ENCODE measurements at places on chromosomes 5 and 9. TPM values are rescaled to one million over a fixed set of nuclear protein-coding genes. Genes with fewer than 3 reads are reported as not detected.

NELFB gene
- total RNA-seq, result 48.5 TPM

OR1Q1 gene
- not detected for total RNA-seq

DNA sequence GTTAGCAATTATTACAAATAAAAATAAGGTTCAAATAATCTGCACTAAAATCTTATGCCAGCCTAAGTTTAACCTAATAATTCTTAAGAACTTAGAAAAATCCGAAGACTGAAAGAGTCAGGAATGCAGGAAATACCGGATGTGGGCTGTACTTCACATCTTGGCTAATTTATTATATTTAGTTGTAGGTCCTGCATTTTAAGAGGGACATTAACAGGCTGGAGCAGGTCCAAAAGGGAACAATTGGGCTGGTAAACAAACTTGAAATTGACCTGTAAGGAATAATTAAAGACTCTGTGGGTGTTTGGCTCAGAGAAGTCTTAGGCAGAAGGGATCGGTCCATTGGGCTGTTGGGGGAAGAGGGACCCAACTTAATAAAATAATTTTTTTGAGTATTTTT lies 18.4 kb downstream of the GLRA1 start:
- no peaks in the 10 kb centered on the region for H3K36me3 ChIP-seq
- H3K27ac ChIP-seq, result no peak overlapping the region
- peaks cover 1% of the 10 kb centered on the region for H3K4me1 ChIP-seq
- H3K4me3 ChIP-seq, result no peak overlapping the region
- peaks cover 4% of the 10 kb centered on the region for H3K27me3 ChIP-seq

GRCh38 chr5:31186672-31187267 lies 6.7 kb upstream of the CDH6 start:
- no peak overlapping the region for H3K27ac ChIP-seq
- peaks cover 2% of the 10 kb centered on the region for H3K27me3 ChIP-seq
- peaks cover 18% of the 10 kb centered on the region for H3K4me1 ChIP-seq
- H3K4me3 ChIP-seq, result no peak overlapping the region
- DNase-seq, result no peak

- H3K27ac ChIP-seq, result no peak overlapping the region
- no peak overlapping the region for H3K4me3 ChIP-seq
- H3K4me1 ChIP-seq, result peaks cover 3% of the 10 kb centered on the region
- DNase-seq, result no peak
These were observed 1577.6 kb downstream of the EFNA5 start for GRCh38 chr5:106093134-106093533.

DNA sequence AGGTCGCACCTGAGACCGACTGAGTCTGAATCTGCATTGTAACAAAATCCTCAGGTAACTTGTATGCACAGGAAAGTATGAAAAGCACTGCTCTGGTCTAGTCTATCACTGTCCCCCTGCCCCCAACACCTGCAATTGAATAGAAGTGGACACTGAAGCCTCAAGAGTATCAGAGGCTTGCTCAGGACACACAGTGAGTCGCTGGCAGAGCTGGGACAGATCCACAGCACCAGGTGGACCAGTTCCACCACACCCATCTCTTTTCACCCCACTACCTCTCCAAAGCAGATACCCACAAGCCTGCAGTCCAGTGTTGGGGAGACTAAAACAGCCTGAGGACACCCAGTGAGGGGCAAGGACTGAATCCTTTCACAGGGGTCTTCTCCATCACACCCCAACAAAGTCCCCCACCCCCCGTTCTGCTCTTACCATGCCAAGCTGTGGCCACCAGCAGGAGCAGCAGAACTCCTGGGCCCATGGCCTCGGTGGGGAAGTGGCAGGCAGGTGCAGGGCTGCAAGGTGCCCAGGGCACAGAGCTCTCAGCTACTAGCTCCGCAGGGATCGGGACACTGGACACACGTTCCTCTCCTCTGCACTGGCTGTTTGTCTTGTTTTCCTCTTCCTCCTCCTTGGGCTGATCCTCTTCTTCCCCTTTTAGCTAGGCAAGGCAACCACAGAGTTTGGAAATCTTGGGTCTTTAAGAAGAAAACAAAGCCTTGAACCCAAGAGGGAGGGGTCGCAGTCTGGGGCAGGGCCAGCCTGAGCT lies at the start of gene CSF1R:
TSS of gene CSF1R (minus strand) at position 605 of the 766 bp plus-strand sequence. CDS start at position 478, 127 bp downstream.
- no peak within 1 kb of the TSS for H3K4me3 ChIP-seq
- H3K27me3 ChIP-seq, result peaks cover 2% of the 10 kb centered on the region
- DNase-seq, result no peak
- H3K27ac ChIP-seq, result no peak within 1 kb of the TSS
- no peaks in the 10 kb centered on the region for H3K36me3 ChIP-seq
- H3K4me1 ChIP-seq, result no peaks in the 10 kb centered on the region

- no peaks in the 10 kb centered on the region for H3K4me1 ChIP-seq
- no peaks in the 10 kb centered on the region for H3K36me3 ChIP-seq
- no peaks in the 10 kb centered on the region for H3K27me3 ChIP-seq
- no peak overlapping the region for H3K4me3 ChIP-seq
These were observed 42.9 kb downstream of the GLRX start for GRCh38 chr5:95779611-95780010.

DNA sequence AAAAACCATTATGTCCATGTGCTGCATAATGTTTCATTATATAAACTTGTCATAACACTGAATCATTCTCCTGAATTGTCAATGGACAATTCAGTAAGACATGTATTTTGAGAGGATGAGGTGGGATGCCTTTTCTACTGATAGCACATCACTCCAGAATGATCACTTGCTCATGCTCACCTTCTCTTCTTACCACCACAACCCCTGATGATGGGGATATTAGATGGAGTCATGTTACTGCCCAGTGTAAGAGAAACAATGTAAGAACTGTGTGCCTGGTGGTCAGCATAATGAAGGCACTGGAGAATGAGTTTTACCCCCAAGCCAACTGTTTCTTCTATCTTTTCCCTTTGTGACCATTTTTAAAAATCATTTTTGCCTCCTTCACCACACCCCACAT lies 198.8 kb downstream of the ADAMTSL1 start:
- H3K27ac ChIP-seq, result no peak overlapping the region
- H3K4me1 ChIP-seq, result no peaks in the 10 kb centered on the region
- H3K27me3 ChIP-seq, result no peaks in the 10 kb centered on the region
- no peaks in the 10 kb centered on the region for H3K36me3 ChIP-seq
- no peak overlapping the region for H3K4me3 ChIP-seq

GRCh38 chr5:127416906-127417305 lies 100.5 kb upstream of the PRRC1 start:
- H3K36me3 ChIP-seq, result no peaks in the 10 kb centered on the region
- no peak for DNase-seq
- no peaks in the 10 kb centered on the region for H3K4me1 ChIP-seq
- no peak overlapping the region for H3K4me3 ChIP-seq

- H3K4me1 ChIP-seq, result peaks cover 24% of the 10 kb centered on the region
- H3K27me3 ChIP-seq, result peaks cover 6% of the 10 kb centered on the region
- no peak for DNase-seq
- H3K36me3 ChIP-seq, result peaks cover 4% of the 10 kb centered on the region
- no peak overlapping the region for H3K4me3 ChIP-seq
- peak overlapping the region; percentile 17 for H3K27ac ChIP-seq
These were observed 16.0 kb downstream of the TRAF2 start for GRCh38 chr9:136902259-136902821.

DNA sequence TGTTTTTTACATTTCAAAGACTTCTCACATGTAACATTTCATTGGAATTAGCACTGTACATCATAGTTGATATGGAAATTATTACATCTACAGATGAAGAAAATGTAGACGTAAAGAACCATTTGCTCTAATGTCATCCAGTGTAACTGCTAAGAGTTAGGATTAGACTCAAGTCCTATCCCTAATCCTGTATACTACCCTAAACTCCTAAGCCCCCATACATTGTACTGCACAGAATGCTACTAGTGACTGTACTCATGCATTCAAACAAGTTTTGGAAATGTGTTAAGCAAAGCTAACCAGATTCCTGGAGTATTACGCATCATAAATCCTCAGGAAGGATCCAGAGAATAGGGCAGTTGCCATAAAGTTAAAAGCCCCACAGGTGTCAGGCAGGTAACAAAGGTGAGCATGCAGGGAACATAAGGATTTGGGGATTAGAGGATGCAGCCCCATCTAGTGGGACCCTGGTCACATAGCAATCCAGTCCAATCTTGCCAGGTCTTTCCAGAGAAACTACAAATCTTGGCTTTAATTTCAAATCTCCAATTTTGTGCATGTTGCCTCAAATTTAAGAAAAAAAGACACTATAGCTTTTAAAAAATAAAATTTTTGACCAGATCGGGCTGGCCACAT lies 32.0 kb downstream of the HAVCR1 start:
- peaks cover 3% of the 10 kb centered on the region for H3K27me3 ChIP-seq
- H3K4me1 ChIP-seq, result no peaks in the 10 kb centered on the region
- no peak overlapping the region for H3K27ac ChIP-seq
- H3K4me3 ChIP-seq, result no peak overlapping the region

GRCh38 chr9:121310571-121310970 lies 42.6 kb downstream of the GSN start:
- H3K36me3 ChIP-seq, result peaks cover 5% of the 10 kb centered on the region
- peak; percentile 2 for DNase-seq
- peaks cover 3% of the 10 kb centered on the region for H3K27me3 ChIP-seq
- no peak overlapping the region for H3K4me3 ChIP-seq
- no peak overlapping the region for H3K27ac ChIP-seq
- no peaks in the 10 kb centered on the region for H3K4me1 ChIP-seq

DNA sequence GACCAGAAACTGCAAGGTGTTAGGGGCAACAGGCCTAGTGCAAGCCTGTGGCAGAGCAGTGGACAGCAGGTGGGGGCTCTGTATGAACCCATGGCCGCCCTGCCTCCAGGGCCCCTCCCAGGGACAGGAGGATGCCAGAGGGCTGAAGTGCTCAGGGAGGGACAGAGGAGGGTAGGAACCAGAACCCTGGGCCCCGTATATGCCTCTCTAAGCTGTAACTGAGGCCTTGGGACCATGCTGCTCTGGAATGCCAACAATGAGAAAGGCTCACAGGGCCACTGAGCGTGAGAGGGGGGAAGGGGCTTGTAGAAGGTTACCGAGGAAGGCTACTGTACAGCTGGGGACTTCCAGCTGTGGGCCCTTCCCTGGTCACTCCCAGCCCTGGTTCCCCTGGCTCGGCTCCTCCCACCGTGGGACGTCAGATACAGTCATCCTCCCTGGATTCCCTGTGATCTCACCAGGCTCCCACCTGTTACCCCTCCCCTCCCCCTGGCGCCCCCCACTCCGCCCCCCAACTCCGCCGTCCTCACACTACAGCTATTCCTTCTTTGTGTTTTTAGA lies 21.1 kb downstream of the AQP7 start:
- H3K4me3 ChIP-seq, result no peak overlapping the region
- H3K27me3 ChIP-seq, result peaks cover 3% of the 10 kb centered on the region
- H3K36me3 ChIP-seq, result no peaks in the 10 kb centered on the region
- no peak overlapping the region for H3K27ac ChIP-seq
- H3K4me1 ChIP-seq, result peaks cover 11% of the 10 kb centered on the region

DNA sequence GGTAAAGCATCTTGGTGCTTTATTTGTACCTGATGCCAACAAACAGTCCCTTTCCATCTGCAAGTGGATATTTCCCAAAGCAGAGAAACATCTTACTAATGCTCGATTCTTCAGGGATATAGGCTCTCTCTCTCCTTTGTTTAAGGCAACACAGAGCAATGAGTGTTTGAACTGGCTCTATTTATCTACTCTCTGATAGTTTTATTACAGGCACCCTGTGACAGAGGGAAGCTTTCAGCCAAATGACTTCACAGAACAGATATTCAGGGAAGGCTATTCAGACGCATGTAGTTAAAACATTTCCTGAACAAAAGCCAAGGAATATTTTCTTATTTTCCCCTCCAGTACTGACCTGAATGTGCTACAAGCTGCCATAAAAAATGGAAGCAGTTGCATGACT lies 141.8 kb downstream of the YIPF5 start:
- H3K4me3 ChIP-seq, result no peak overlapping the region
- H3K27me3 ChIP-seq, result no peaks in the 10 kb centered on the region
- H3K27ac ChIP-seq, result no peak overlapping the region
- DNase-seq, result no peak
